ENCODE measurements at places on chromosomes 7 and 10. TPM values are rescaled to one million over a fixed set of nuclear protein-coding genes. Genes with fewer than 3 reads are reported as not detected.
A peak's percentile ranks its signal among the peaks of the same experiment; 100 is the strongest.

- DNase-seq: peak; percentile 73
Observed at GRCh38 chr7:44761207-44762161, 12.8 kb downstream of the ZMIZ2 start.

DNA sequence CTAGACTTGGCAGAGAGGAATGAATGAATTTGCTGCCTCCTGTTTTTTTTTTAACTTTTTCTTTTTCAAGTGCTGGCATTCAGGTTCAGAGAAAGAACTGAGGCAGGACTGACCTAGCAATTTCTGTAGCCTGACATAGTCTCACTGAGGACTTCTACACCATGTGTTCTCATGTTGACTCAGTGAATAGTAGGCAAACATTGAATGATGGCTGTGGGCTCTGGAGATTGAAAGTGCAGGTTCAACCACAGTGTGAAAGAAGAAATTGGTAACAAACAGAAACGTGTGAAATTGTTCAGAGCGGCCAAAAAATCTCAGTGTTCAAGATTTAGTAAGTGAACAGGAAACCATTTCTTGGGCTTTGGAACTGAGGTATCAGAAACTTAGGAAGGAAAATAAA, 322.4 kb upstream of the GHITM start:
- no peak for DNase-seq

- no peak for DNase-seq
Observed at GRCh38 chr7:77738871-77739270, 42.6 kb downstream of the RSBN1L start.

GRCh38 chr7:113775401-113775800, 143.4 kb downstream of the PPP1R3A start:
- no peak for DNase-seq

DNA sequence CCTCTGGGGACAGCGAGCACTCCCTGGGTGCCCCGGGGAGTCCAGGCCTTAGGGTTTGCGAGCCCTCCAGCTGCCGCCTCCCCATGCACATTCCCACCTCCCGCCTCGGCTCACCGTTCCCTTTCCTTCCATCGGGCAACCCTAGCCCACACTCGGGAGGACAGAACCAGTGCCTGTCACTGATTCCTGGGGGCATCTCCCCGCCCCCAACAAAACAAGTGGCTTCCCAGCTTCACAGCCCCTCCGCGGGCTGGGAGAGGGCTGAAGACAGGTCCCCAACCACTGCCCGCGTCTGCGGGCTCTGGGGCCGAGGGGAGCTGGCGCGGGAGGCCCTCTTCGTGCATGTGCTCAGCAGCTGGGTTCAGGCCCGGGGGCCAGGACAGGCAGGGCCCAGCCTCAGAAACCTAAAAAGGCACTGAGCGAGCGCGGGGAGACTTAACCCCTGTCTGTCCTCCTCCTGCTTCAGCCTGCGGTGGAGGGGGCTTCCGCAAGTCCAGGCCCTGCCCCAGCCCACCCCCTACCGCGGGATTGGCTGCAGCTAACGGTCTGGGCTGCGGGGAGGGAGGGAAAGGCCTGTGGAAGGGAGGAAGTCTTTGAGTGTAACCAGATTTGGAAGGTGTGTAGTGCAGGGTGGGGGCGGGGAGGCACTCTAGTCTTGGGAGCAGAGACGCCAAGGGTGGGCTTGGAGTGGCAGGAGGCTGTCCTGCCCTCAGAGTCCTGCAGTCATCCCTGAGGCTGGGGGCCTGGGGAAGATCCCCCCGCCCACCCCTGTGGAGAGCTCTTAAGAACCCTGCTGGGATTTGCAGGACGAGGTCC, 1.2 kb downstream of the FLNC start:
- DNase-seq: peak; percentile 76

GRCh38 chr10:49615721-49616120, 1.9 kb downstream of the CHAT start:
- DNase-seq: no peak

- DNase-seq: no peak
Observed at GRCh38 chr10:11521860-11522259, 89.6 kb downstream of the USP6NL start.

DNA sequence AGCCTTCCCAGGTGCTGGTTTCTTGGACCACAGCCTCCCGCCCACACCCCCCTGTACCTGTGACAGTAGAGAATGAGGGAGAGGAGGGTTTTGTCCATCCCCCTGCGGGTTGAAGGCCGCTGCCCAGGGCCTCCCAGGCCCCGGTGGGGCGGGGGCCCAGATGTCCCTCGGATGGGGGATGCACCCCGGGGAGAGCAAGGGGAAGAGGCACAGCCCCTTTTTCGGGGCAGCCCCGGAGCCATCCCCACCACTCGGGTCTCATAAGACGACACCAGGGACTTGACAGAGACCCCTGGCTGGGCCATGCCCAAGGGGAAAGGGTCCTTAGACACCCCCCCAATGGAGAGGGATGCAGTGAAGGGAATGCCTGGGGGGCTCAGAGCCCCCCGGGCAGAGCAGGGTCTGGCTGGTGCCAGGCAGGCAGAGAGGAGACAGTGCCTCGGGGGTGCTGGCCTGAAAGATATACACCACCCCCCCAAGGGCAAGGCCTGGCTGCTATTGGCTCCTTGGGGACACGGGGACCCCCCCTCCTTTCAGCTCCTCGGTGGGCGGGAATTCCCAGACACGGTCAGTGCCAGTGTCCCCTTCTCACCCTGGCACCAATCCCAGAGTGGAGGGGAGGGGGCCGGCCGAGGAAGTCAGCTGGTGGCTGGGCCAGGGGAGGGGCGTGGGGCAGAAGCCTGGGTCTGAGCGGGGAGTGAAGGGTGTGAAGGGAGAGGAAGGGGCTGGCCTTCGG, 3.7 kb upstream of the SPACDR start:
- DNase-seq: no peak

DNA sequence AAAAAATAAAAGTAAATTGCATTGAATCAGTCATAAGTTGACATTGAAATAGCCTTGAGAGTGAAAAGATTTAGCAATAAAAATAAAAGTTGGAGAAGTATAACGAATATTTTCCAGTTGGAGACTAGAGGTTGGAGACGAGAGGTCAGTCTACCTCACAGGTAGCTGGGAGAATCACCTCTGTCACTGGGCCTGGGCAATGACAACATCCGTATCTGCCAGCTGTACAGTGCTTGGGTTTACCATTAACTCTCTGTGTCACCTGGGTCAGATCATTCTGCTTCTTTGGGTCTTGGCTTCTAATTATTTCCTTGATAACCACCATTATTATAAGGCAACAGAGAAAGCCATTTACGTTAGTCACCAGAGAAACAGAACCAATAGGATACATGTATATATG, 62.0 kb upstream of the STEAP4 start:
- no peak for DNase-seq

GRCh38 chr10:57905861-57906260, 361.8 kb downstream of the IPMK start:
- DNase-seq: no peak

- no peak for DNase-seq
Observed at GRCh38 chr7:125450749-125451148, 521.1 kb upstream of the POT1 start.

Gene PPP1R3C
- total RNA-seq: 121 TPM

Gene PDZD7
- total RNA-seq: 0.19 TPM

Gene ASIC3
- 12.5 TPM for total RNA-seq

All from heart right ventricle (tissue), 16 donors.